ENCODE measurements at places on chromosomes 4 and X. TPM values are rescaled to one million over a fixed set of nuclear protein-coding genes. Genes with fewer than 3 reads are reported as not detected.
A peak's percentile ranks its signal among the peaks of the same experiment; 100 is the strongest.

P2RY4 gene
- not detected for total RNA-seq

DNA sequence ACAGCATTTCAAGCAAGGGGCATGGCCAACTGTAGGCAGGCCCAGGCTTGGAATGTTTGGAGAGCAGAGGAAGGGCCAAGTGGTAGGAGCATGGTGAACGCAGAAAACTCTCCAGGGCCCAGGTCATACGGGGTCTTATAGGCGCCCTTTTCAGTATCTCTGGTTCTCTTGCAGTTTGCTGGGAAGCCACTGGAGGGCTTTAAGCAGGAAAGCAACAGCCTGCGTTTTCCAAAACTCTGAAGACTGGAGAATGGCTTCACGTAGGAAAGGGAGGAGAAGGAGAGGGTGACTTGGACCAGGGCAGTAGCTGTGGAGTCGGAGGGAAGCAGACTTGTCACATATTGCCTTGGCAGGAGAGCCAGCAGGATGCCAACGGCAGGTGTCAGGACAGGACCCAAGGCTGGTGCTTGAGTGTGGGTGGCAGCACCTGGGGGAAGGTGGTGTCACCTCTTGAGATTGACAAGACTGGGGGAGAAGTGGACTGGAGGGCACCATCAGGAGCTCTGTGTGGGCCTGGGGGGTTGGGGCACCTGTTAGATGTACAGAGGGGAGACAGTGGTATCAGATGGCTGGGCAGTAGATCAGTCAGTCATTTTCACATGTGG lies 21.9 kb downstream of the TKTL1 start:
- no peak overlapping the region for H3K4me3 ChIP-seq
- no peak for DNase-seq
- no peaks in the 10 kb centered on the region for H3K36me3 ChIP-seq
- no peak overlapping the region for H3K27ac ChIP-seq
- no peaks in the 10 kb centered on the region for H3K4me1 ChIP-seq
- no peaks in the 10 kb centered on the region for H3K27me3 ChIP-seq

GRCh38 chr4:113945906-113946305 lies 33.5 kb downstream of the ARSJ start:
- no peak overlapping the region for H3K27ac ChIP-seq
- H3K27me3 ChIP-seq: no peaks in the 10 kb centered on the region
- no peaks in the 10 kb centered on the region for H3K4me1 ChIP-seq
- no peaks in the 10 kb centered on the region for H3K36me3 ChIP-seq
- H3K4me3 ChIP-seq: no peak overlapping the region

- no peak overlapping the region for H3K27ac ChIP-seq
- no peak overlapping the region for H3K4me3 ChIP-seq
- no peaks in the 10 kb centered on the region for H3K27me3 ChIP-seq
- no peak for DNase-seq
Observed at GRCh38 chr4:5120468-5120867, 69.2 kb downstream of the STK32B start.

- H3K4me1 ChIP-seq: no peaks in the 10 kb centered on the region
- no peaks in the 10 kb centered on the region for H3K36me3 ChIP-seq
- no peak overlapping the region for H3K27ac ChIP-seq
- DNase-seq: no peak
Observed at GRCh38 chr4:143260750-143261149, 75.9 kb upstream of the GAB1 start.

TMPRSS11E gene
- not detected for total RNA-seq

DNA sequence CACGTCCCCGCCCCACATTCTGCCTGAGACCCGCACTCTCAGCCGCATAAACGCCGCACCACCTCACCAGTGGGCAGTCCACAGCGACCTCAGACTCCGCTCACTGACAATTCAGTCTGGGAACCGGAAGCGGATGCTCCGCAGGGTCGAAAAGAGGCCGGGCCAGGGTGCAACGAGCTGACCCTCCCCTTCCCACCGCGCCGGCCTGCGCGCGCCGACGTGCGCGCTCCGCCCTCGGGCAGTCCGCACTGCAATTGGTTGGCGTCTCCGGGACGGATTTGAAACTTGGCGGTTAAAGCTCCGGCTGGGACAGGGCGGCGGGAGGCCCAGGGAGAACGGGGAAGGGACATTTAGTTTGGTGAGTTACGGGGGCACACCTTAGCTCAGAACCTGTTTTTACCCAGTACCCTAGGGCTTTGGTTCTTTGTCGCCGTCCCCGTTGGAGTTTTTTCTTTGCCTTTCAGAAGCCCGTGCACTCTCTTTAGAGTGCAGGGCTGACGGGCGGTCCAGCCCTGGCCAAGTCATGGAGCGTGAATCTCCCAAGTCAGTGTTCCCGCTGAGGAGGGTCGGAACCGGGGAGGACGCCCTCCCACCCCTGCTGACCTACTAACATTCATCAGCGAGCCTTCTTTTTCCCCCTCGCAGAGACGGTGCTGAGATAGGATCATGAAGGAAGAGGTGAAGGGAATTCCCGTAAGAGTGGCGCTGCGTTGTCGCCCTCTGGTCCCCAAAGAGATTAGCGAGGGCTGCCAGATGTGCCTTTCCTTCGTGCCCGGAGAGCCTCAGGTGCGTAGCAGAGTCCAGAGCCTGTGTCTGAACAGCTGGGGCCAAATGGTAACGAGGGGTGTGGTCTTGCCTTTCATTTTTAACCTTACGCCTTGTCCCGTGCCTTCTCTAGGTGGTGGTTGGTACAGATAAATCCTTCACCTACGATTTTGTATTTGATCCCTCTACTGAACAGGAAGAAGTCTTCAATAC lies at the start of the genes KIF4A and PDZD11:
Gene KIF4A, plus strand, starts transcription at position 312 of the 978 bp plus-strand sequence. Its CDS starts 355 bp downstream, at position 667.
Gene PDZD11, minus strand, starts transcription at position 135 of the 978 bp plus-strand sequence. CDS start 586 bp downstream, outside the sequence.
- no peaks in the 10 kb centered on the region for H3K27me3 ChIP-seq
- peaks cover 9% of the 10 kb centered on the region for H3K4me1 ChIP-seq
- H3K4me3 ChIP-seq: peak within 1 kb of the TSS; percentile 64
- peak; percentile 56 for DNase-seq
- peak within 1 kb of the TSS; percentile 64 for H3K27ac ChIP-seq
